A549 (cell line): ENCODE measurements at places on chromosomes 6 and 20.

GRCh38 chr6:25337431-25337830 is 58.3 kb downstream of the CARMIL1 start:
- DNase-seq = no peak

GRCh38 chr20:10788055-10788454 is 114.3 kb upstream of the JAG1 start:
- DNase-seq = no peak

GRCh38 chr20:2759143-2759542 is 41.3 kb downstream of the CPXM1 start:
- no peak for DNase-seq

- DNase-seq = no peak
Measured at GRCh38 chr20:58938541-58938940, 42.5 kb upstream of the NELFCD start.

DNA sequence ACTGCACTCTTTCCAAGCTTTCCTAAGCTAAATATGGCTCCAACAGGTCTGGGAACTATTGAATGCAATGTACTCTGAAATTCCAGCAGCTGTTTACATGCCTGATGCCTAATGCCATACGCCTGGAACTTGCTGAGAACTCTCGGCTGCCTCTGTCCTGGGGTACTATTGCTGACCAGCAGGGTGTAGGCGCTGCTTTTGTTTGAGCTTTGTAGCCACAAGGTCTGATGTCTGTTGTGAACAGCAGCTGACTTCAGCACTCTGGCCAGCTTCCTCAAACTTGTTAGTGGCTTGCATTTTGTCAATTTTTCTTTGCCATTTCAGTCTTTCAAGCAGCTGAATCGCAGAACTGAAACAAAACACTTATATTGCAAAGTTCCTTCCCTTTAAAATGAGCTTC is 26.7 kb downstream of the SAYSD1 start:
- peak; percentile 17 for DNase-seq
